Activated naive CD4-positive, alpha-beta T cell (primary cell): ENCODE measurements at places on chromosomes 6 and 20.

GRCh38 chr6:10429638-10430427 is 15.0 kb upstream of the TFAP2A start:
- no peak for DNase-seq

GRCh38 chr6:107144666-107145065 is 29.4 kb upstream of the BEND3 start:
- no peak for DNase-seq

GRCh38 chr6:159220093-159220492 is 50.9 kb downstream of the FNDC1 start:
- DNase-seq = no peak

DNA sequence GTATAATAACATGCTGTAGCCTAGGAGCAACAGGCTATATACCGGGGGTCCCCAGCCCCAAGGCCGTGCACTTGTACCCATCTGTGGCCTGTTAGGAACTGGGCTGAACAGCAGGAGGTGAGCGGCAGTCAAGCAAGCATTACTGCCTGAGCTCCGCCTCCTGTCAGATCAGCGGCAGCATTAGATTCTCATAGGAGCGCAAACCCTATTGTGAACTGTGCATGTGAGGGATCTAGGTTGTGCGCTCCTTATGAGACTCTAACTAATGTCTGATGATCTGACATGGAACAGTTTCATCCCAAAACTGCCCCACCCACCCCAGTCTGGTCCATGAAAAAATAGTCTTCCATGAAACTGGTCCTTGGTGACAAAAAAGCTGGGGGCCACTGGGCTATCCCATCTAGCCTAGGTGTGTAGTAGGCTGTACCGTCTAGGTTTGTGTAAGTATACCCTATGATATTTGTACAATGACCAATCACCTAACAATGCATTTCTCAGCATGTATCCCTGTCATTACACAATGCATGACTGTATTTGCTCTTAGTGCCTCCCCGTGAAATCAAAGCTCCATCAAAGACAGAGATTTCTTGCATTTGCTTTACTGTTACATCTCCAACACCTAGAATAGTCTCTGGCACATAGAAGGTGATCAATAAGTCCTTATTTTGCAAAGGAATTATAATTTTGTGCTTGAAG is 30.8 kb downstream of the NHSL1 start:
- DNase-seq = no peak

- no peak for DNase-seq
These were observed 426.1 kb downstream of the RFPL4B start for GRCh38 chr6:112773187-112773586.

DNA sequence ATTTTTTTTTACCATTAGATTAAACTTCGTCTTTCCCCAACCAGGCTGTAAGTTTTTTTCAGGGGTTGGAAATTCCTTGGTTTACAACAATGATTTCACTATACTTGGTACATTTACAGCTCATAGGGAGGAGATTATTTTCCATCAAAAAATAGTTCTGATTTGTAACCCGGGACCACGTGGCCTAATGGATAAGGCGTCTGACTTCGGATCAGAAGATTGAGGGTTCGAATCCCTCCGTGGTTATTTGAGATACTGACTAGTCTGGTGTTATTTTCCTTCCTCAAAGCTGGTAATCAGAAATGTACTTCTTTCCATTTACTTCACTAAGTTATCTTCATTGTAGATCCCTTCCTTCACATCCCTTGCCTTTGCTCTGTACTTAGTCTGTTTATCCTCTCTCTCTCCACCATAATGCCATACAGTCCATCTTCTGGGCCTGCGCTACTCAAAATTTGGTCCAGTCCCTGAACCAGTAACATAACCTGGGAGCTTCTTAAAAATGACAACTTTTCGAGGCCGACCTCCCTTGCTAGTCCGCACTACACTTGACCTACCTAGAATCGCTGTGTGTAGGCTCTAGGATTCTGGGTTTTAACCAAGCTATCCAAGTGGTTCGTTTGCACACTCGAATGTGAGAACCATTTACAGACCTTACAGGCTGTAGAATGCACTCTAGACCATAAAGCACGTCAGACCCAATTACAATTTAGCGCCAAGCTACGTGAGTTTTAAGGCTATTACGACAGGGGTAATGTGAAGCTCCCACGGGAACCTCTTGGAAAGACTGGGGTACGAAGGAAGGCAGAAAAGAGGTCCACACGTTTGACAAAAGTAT is 42.1 kb upstream of the BTN3A2 start:
- DNase-seq = no peak

GRCh38 chr6:15269011-15269410 is 23.1 kb downstream of the JARID2 start:
- DNase-seq = no peak

GRCh38 chr6:148203970-148204369 is 138.7 kb upstream of the SASH1 start:
- no peak for DNase-seq
